ENCODE measurements at places on chromosomes 5 and 9. TPM values are rescaled to one million over a fixed set of nuclear protein-coding genes. Genes with fewer than 3 reads are reported as not detected.

- peaks cover 8% of the 10 kb centered on the region for H3K36me3 ChIP-seq
- no peaks in the 10 kb centered on the region for H3K4me1 ChIP-seq
- H3K27ac ChIP-seq: no peak overlapping the region
- no peak for DNase-seq
- H3K4me3 ChIP-seq: no peak overlapping the region
Observed at GRCh38 chr9:88476491-88477271, 58.3 kb upstream of the NXNL2 start.

- no peaks in the 10 kb centered on the region for H3K4me1 ChIP-seq
- H3K27ac ChIP-seq: no peak overlapping the region
- no peak for DNase-seq
- no peaks in the 10 kb centered on the region for H3K27me3 ChIP-seq
Observed at GRCh38 chr5:78187172-78187571, 107.3 kb downstream of the AP3B1 start.

GRCh38 chr5:77095189-77095588, 8.1 kb upstream of the ZBED3 start:
- no peak for DNase-seq
- H3K4me1 ChIP-seq: no peaks in the 10 kb centered on the region
- no peak overlapping the region for H3K27ac ChIP-seq
- no peaks in the 10 kb centered on the region for H3K36me3 ChIP-seq

GRCh38 chr5:86968301-86968753, 299.4 kb upstream of the RASA1 start:
- H3K4me3 ChIP-seq: no peak overlapping the region
- no peak for DNase-seq
- no peaks in the 10 kb centered on the region for H3K27me3 ChIP-seq
- no peaks in the 10 kb centered on the region for H3K4me1 ChIP-seq
- no peak overlapping the region for H3K27ac ChIP-seq
- no peaks in the 10 kb centered on the region for H3K36me3 ChIP-seq

GRCh38 chr5:107450531-107450930, 220.2 kb downstream of the EFNA5 start:
- H3K27ac ChIP-seq: no peak overlapping the region
- DNase-seq: no peak
- H3K36me3 ChIP-seq: no peaks in the 10 kb centered on the region
- H3K27me3 ChIP-seq: no peaks in the 10 kb centered on the region
- H3K4me3 ChIP-seq: no peak overlapping the region

The DCP2 gene
- total RNA-seq: 12.8 TPM

The PCDHB13 gene
- 5.0 TPM for total RNA-seq

Data from right atrium auricular region (tissue), 2 donors.